ENCODE measurements at places on chromosomes 12 and 14.

GRCh38 chr14:34715127-34715863 lies 902 bp upstream of the CFL2 start:
- no peak for DNase-seq

- no peak for DNase-seq
These were observed 445.6 kb upstream of the PDE3A start for GRCh38 chr12:19922717-19923116.

DNA sequence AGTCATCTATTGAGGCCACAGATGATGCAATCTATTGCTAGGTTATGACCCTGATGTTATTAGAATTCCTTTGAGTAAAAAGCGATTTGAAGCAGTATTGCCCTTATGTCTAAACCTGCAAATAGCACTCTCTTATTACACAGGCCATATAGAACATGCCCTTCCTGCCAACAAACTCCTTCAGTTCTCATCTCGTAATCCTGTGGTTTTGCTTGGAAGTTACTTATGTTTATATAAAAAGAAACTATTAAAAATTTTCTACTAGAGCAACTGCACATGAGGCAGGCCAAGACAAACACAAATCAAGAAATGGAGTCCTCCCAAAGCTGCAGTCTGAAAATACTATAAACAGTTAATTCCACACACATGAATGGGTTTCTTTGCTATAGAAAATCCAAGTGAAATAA lies 1200.2 kb downstream of the LRFN5 start:
- no peak for DNase-seq

DNA sequence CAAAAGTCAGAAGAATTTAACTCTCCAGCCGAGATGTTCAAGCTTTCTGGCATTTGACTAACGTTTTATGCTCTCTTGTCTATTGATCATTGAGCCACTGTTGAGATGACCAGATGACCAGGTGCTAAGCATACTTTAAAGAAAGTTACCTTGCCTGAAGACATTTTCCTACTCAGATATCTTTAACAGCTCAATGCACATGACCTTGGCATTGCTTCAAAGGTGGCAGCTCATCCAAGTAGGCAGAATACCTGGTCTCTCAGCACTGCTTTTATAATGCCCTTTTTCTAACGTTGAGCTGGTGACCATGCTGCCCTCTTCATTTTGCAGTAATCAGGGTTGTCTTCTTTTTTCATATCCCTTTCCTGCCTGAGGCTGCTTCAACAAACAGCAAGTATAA lies 358.1 kb downstream of the RAD51B start:
- no peak for DNase-seq

DNA sequence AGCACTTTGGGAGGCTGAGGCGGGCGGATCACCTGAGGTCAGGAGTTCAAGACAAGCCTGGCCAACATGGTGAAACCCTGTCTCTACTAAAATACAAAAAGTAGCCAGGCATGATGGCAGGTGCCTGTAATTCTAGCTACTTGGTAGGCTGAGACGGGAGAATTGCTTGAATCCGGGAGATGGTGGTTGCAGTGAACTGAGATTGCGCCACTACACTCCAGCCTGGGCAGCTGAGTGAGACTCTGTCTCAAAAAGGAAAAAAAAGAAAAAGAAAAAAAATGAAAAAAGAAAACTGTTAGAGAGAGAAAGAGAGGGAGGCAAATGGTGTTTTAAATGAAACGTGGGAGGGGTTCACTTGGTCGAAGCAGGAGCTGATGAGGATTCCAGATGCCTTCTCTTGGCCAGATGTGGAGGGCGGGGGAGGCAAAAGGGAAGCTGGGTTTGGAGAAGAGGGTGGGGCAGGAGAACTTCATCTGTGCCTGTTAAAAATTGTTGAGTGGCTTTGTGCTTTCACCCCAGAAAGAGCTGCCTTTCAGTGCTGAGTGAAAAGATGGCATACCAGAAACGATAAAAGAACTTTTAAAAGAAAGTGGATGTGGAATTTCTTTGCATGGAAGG lies 1.1 kb downstream of the EMP1 start:
- DNase-seq, result no peak

DNA sequence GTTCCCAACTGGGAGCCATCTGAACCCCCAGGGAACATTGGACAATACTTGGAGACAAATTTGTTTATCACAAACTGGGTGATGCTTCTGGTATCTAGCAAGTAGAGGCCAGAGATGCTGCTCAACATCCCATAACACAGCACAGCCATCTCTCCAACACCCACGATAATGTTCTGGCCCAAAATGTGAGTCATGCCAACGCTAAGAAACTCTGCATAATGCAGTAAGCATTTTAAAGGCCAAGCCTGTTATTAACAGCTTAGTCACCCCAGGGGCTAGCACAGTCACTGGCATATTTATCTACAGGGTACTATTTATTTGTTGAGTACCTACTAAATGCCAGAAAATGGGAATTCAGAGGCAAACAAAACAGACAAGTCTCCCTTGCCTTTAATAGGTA lies 873.1 kb upstream of the TMEM132C start:
- DNase-seq, result no peak

DNA sequence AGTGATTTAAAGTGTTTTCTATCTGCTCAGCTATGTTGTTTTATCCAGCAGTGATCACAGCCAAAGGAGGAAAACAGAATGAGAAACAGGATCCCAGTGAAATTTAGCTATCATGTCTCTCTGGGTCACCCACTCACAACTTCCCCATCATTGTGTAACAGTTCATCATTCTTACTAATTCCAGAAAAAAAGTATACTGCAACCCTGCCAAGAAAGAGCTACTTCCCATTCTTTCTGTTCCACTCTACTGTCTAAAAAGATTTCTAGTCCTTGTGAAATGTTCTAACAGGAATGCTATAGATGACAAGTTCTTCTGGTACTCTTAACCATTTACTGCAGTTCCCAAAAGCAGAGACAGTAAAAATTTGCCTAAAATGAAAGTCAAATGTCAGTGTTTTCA lies 39.2 kb upstream of the CD163 start:
- DNase-seq, result no peak

DNA sequence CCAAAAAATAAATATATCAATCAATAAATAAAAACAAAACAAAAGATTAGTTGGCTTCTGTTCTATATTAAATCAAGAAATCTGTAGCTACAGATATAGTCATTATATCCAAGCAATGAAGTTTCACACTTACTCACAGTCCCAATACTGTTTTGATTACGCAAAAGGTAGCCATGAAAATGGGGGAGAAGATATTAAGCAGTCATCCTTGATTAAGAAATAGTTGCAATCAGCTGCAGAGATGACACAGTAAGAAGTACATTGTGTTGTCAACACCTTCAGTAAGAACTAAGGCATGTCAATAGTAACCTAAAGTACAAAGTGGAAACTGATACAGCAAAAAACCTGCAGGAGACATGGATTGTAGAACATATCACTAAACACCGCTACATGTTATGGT lies 11.0 kb upstream of the RHOJ start:
- DNase-seq, result no peak

DNA sequence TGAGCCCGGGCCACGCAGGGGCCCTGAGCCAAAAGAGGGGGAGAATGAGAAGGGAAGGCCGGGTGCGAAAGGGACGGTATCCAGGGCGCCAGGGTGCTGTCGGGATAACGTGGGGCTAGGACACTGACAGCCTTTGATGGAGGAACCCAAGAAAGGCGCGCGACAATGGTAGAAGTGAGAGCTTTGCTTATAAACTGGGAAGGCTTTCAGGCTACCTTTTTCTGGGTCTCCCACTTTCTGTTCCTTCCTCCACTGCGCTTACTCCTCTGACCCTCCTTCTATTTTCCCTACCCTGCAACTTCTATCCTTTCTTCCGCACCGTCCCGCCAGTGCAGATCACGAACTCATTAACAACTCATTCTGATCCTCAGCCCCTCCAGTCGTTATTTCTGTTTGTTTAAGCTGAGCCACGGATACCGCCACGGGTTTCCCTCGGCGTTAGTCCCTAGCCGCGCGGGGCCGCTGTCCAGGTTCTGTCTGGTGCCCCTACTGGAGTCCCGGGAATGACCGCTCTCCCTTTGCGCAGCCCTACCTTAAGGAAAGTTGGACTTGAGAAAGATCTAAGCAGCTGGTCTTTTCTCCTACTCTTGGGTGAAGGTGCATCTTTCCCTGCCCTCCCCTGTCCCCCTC lies 3.0 kb downstream of the SSTR1 start:
- no peak for DNase-seq

- DNase-seq, result no peak
These were observed 33.3 kb upstream of the GCH1 start for GRCh38 chr14:54935958-54936357.

DNA sequence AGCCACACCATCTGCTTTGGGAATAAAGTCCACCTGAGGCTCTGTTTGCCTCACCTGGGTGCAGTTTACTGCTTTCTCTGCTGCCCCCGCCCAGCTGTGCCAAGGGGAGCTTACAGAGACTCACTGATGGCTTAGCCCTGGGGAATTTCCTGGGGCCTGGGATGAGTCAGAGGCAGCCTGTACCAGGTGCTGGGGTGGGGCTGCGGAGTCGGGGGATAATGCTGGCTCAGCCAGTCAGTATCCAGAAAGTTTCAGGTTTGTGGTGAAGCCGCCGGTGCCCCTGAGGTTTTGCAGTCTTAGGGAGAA lies 22.3 kb downstream of the PLEKHG3 start:
- DNase-seq, result no peak

DNA sequence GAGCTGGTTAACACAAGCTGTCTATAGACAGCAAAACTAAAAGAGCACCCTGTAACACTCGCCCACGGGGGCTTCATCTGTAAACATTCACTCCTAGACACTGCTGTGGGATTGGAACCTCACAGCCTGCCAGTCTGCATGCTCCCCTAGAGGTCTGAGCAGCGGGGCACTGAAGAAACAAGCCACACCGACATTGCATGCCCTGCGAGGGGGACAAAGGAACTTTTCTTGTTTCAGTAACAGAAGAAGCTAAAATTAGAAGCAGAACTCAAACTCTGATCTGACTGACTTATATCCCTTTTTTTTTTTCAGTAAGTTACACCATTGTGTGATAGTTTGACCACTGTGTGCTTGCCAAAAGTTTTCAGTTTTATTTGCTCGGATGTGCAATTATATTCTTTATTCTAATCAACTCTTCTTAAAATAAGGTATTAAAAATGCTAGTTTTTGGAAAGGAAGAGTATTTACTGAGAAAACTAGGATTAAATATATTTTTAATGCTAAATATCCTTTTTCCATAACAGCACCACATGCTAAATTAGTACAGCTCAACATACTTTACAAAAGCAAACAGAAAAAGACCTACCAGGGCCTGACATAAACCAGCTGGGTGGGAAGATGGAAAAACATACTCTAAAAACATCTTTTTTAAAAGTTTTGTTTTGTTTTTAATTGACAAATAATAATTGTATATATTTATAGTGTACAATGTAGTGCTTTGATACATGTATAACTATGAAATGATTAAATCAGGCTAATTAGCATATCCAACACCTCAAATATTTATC lies 100.2 kb downstream of the EPS8 start:
- DNase-seq, result no peak

GRCh38 chr14:59591641-59592370 lies 15.2 kb upstream of the CCDC175 start:
- DNase-seq, result no peak

DNA sequence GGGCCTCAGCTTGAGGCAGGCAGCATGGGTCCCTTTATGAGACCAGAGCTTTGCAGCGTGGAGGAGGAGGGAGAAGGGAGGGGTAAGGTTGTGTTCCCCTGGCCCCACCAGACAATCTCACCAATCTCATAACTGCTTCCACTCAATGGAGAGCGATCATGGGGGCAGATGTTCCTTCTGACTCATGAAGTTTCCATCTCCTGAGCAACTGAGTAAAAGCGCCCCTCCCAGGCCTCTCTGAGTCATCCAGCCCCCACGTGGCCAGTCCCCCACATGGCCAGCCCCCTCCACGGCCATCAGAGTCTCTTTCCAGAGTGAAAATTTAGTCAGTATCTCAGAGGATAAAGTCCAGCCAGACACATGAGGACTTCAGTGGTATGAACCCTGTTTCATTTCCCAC lies 39.2 kb upstream of the PLXNC1 start:
- no peak for DNase-seq

DNA sequence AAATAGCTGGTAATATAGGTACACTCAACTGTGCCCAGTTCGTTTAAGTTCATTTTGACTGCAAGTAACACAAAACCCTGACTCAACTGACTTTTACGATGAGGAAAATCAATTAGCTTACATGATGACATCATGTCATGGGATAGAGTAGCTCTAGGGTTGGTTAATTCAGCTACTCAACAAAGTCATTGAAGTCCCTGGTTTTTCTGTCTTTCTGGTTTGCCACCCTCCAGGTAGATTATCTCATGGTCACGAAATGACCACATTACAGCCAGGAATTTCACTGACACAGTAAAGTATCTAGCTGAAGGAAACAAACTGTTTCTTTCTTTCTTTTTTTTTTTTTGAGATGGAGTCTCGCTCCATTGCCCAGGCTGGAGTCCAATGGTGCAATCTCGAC lies 68.5 kb upstream of the FUT8 start:
- no peak for DNase-seq

GRCh38 chr14:89351516-89352404 lies 65.3 kb downstream of the FOXN3 start:
- no peak for DNase-seq

All from T follicular helper cell (primary cell).